ENCODE measurements at places on chromosomes 12 and 14.

DNA sequence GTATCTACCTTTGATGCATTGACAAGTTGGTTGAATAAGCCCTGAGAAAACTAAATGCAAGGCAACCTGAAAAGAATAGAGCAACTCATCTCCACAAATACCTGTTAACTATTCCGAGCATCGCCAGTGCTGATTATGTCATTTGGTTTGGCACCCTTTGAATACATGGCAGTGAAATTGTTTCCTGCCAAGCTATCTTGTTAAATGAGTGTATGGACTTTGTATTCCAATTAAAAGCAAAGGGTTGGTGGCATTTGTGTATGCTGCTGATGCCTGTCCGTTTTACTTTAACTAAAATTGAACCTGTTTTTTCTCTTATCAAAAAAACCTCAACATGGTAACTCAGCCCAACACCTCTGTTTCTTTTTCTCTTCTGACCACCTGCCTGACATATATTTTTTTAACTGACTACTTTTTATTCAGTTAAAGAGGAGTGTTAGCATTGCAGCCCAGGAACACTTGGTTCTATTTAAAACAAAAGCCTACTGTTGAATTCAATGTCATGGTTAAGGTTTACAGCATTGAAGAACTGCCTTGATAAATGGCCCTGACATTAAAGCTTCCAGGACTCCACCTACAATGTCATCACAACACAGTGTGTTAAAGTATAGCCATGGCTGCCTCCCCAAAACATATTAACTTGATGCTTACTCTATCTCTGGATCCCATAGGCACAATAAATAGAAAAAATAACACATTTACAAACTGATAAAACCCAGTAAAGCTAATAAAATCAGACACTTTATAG is 838.3 kb upstream of the NOVA1 start:
- no peak overlapping the region for H3K27ac ChIP-seq
- H3K4me1 ChIP-seq: no peaks in the 10 kb centered on the region
- no peaks in the 10 kb centered on the region for H3K36me3 ChIP-seq
- H3K27me3 ChIP-seq: no peaks in the 10 kb centered on the region

DNA sequence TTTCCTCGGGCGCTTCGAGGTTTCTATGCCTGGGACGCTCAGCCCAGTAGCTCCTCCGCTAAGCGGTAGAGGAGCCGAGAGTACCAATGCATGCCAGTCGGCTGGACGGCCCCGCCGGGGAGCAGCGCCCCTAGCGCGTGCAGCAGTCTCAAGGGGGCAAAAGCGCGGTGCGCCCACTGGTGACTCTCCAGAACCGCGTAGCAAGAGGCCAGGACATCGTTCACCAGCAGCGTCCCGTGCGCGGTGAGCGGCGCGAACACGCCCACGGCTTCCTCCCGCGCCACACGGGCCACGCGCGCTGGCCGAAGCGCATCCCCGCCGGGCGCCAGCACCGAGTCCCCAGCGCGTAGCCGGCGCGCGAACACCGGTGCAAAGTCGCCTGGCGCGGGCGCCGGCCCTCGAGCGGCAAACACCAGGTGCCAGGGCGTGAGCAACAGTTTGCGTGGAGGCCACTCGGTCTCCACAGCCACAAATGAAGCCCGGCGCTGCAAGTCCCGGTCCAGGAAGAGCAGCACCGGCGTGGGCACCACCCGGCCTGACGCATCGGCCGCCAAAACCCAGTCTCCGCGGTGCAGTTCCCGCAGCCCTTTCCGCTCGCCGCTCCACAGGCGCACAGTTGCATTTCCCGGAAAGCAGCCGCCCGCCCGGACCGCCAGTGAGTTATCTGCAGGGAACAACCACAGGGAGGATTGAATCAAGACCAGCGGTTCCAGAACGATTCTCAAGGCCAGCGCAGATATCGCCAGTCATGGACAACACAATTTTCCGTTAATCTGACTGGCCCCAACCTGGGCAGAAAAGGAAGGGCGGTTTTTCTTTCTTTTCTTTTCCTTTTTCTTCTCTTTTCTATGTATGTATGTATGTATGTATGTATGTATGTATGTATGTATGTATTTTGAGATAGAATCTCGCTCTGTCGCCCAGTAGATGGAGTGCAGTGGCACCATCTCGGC is 4.5 kb downstream of the DHH start:
- peaks cover 27% of the 10 kb centered on the region for H3K27me3 ChIP-seq
- peak overlapping the region; percentile 15 for H3K4me3 ChIP-seq
- H3K36me3 ChIP-seq: no peaks in the 10 kb centered on the region
- peaks cover 5% of the 10 kb centered on the region for H3K4me1 ChIP-seq
- no peak for DNase-seq

GRCh38 chr14:24984846-24985589 is 64.9 kb downstream of the STXBP6 start:
- peak overlapping the region; percentile 57 for H3K27ac ChIP-seq
- no peaks in the 10 kb centered on the region for H3K4me1 ChIP-seq

- no peaks in the 10 kb centered on the region for H3K27me3 ChIP-seq
- H3K36me3 ChIP-seq: no peaks in the 10 kb centered on the region
- no peaks in the 10 kb centered on the region for H3K4me1 ChIP-seq
- no peak overlapping the region for H3K4me3 ChIP-seq
- no peak for DNase-seq
Measured at GRCh38 chr12:28177461-28177860, 12.8 kb upstream of the CCDC91 start.

DNA sequence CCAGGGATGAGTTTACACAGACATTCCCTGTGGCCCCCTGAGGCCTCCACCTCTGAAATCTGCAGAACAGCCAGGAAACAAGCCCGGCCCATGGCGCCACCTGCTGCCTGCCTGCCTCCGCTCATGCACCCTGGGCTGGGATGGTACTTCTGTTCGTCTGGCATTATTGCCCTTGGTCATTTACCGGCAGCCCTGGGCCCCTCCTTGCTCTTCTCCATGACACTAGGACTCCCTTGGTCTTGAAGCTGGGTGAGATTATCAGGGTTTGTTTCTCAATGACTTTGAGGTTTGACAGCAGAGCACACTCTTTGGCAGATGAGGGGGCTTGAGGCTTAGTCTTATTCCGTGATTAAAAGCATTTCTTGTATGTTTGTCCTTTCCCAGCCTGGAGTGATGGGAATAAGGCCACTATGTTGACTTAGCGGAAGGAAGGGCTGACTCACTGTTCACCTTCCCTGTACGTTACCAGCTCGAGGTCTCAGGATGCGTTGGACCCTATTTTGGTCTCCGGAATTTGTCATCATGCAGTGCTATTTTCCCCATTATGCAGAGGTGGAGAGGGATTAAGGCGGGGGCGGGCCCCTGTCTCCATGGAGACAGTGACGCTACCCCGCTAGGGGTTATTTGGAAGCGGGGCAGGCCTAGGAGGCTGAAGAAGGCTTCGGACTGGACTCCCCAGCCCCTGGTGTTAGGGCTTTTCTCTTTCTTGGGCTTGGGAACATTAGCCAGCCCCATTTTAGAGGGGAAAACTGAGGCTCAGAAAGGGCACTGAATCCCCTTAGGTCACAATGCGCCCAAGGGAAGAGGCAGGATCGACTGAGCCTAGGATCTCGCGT is 706 bp upstream of the PEX5 start:
- peak overlapping the region; percentile 87 for H3K27ac ChIP-seq
- peak; percentile 38 for DNase-seq
- H3K36me3 ChIP-seq: no peaks in the 10 kb centered on the region
- H3K27me3 ChIP-seq: no peaks in the 10 kb centered on the region
- peak overlapping the region; percentile 86 for H3K4me3 ChIP-seq

- no peak overlapping the region for H3K4me3 ChIP-seq
- DNase-seq: no peak
- no peak overlapping the region for H3K27ac ChIP-seq
- H3K36me3 ChIP-seq: no peaks in the 10 kb centered on the region
- no peaks in the 10 kb centered on the region for H3K27me3 ChIP-seq
- H3K4me1 ChIP-seq: no peaks in the 10 kb centered on the region
Measured at GRCh38 chr14:101634202-101634849, 73.0 kb downstream of the DIO3 start.

DNA sequence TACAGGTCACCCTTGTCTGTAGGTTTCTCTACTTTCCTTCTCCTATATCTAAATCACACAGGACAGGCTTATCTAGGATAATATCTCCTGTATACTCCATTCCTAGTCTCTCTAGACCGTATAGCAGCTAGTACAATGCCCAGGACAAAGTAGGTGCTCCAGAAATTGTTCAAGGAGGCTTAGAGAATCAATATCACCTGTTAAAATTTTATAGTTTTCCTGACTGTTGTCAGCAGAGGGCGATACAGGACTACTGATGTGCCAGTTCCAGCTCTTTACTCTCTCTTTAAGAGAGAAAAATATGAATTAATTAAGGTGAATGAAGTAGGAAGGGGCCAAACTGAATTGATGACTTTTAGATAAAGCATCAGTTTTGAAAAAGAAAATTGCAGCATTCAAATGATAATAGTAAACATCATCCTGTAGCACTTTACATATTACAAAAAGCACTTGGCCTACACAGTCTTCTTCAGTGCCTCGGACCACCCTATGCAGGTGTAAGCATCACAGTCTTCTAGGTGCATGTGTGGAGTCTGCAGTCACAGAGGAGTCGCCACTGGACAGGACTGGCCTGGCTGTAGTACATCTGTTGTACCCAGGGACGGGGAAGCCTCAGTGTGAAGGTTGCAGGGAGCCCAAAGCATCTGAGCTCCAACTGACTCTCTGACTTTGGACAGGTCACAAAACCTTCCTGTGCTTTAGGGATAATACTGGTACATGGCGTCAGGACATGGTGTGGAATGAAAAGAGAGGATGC is 61.9 kb upstream of the MAX start:
- no peak overlapping the region for H3K27ac ChIP-seq
- no peaks in the 10 kb centered on the region for H3K27me3 ChIP-seq
- H3K4me1 ChIP-seq: no peaks in the 10 kb centered on the region
- no peaks in the 10 kb centered on the region for H3K36me3 ChIP-seq

GRCh38 chr12:108618079-108618952 is 15.4 kb downstream of the SELPLG start:
- no peak overlapping the region for H3K4me3 ChIP-seq
- no peak overlapping the region for H3K27ac ChIP-seq
- H3K36me3 ChIP-seq: no peaks in the 10 kb centered on the region

DNA sequence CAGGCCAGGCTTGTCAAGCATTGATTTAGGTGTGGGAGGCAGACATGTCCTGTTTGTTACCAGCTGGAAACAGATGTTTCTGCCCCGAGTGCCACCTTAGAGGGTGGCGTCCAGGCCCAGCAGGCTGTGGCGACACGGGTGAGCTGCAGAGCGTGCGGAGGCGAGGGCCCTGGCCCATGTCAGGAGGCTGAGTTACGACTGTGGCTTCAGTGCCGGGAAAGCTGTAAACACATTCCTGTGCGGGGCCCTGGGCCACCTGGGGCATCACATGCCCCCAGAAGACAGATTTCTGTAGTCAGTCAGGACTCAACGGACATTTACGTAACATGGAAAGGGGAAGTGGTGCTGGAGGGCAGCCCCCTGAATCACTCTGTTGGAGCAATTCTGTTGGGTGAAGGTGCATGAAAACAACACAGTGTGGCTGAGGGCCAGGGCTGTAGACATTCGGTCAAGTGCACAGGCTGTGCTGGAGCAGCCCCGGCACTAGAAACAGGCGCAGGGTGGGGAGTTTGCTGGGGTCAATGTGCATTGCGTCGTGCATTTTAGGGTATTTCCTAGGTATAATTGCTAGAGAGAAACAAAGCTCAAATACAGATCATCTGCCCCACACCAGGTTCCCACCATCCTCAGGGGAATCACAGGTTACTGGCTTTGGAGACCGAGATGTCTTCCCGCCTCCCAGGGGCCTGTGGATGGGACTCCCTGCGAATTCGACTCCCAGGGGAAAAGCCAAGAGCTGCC is 291.8 kb downstream of the TMEM121 start:
- H3K4me1 ChIP-seq: no peaks in the 10 kb centered on the region
- no peaks in the 10 kb centered on the region for H3K27me3 ChIP-seq
- no peaks in the 10 kb centered on the region for H3K36me3 ChIP-seq
- no peak overlapping the region for H3K27ac ChIP-seq
- no peak for DNase-seq

- no peaks in the 10 kb centered on the region for H3K27me3 ChIP-seq
- no peak overlapping the region for H3K4me3 ChIP-seq
- H3K27ac ChIP-seq: no peak overlapping the region
- peaks cover 3% of the 10 kb centered on the region for H3K4me1 ChIP-seq
- no peaks in the 10 kb centered on the region for H3K36me3 ChIP-seq
Measured at GRCh38 chr14:99745307-99745951, 47.8 kb upstream of the EML1 start.

DNA sequence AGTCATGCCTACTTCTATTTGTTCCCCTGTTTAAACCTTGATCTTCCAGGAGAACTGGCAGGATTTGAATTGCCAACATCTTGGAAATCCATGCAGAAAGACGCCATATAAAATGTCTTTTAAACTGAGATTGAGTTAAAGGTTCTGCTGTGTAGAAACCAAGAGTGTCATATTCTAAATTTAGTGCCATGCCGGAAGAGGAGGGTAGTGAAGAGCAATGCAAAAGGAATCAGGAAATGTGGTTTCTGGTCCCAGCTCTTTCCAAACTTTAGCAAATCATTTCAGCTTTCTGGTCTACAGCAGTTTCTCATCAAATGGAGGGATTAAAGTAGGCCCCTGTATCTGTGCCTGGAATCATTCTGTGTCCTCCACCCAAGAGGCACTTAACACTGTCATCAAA is 85.7 kb downstream of the BTG1 start:
- H3K4me3 ChIP-seq: no peak overlapping the region
- H3K36me3 ChIP-seq: no peaks in the 10 kb centered on the region
- H3K27ac ChIP-seq: no peak overlapping the region

GRCh38 chr14:98146416-98146815 is 1125.6 kb downstream of the BCL11B start:
- H3K36me3 ChIP-seq: no peaks in the 10 kb centered on the region
- no peak for DNase-seq
- no peaks in the 10 kb centered on the region for H3K27me3 ChIP-seq

GRCh38 chr12:113142173-113142885 is 6.8 kb upstream of the RASAL1 start:
- no peak overlapping the region for H3K4me3 ChIP-seq
- no peak overlapping the region for H3K27ac ChIP-seq
- H3K27me3 ChIP-seq: no peaks in the 10 kb centered on the region
- H3K36me3 ChIP-seq: no peaks in the 10 kb centered on the region

GRCh38 chr12:121812320-121812871 is 8.6 kb downstream of the SETD1B start:
- peak overlapping the region; percentile 53 for H3K4me3 ChIP-seq
- H3K27ac ChIP-seq: peak overlapping the region; percentile 50
- peak; percentile 63 for DNase-seq
- H3K36me3 ChIP-seq: peaks cover 5% of the 10 kb centered on the region

- no peak for DNase-seq
- no peak overlapping the region for H3K27ac ChIP-seq
- H3K27me3 ChIP-seq: no peaks in the 10 kb centered on the region
- H3K4me3 ChIP-seq: no peak overlapping the region
Measured at GRCh38 chr14:76829013-76829365, 2.8 kb downstream of the LRRC74A start.

GRCh38 chr12:34394211-34395055 is 372.1 kb downstream of the ALG10 start:
- no peak overlapping the region for H3K27ac ChIP-seq
- no peak overlapping the region for H3K4me3 ChIP-seq
- H3K4me1 ChIP-seq: no peaks in the 10 kb centered on the region
- no peaks in the 10 kb centered on the region for H3K27me3 ChIP-seq

GRCh38 chr12:95300286-95300685 is 82.7 kb downstream of the VEZT start:
- no peak overlapping the region for H3K4me3 ChIP-seq
- no peak for DNase-seq
- no peaks in the 10 kb centered on the region for H3K4me1 ChIP-seq
- no peaks in the 10 kb centered on the region for H3K27me3 ChIP-seq

- DNase-seq: no peak
- H3K36me3 ChIP-seq: no peaks in the 10 kb centered on the region
- no peak overlapping the region for H3K4me3 ChIP-seq
- H3K4me1 ChIP-seq: no peaks in the 10 kb centered on the region
Measured at GRCh38 chr14:43155258-43155657, 1351.8 kb downstream of the FSCB start.

GRCh38 chr14:40122968-40123648 is 690.9 kb upstream of the FBXO33 start:
- H3K36me3 ChIP-seq: no peaks in the 10 kb centered on the region
- no peaks in the 10 kb centered on the region for H3K4me1 ChIP-seq
- no peak overlapping the region for H3K27ac ChIP-seq
- no peak for DNase-seq
- H3K27me3 ChIP-seq: no peaks in the 10 kb centered on the region
- H3K4me3 ChIP-seq: no peak overlapping the region
